ENCODE measurements at places on chromosomes 16 and 17. TPM values are rescaled to one million over a fixed set of nuclear protein-coding genes. Genes with fewer than 3 reads are reported as not detected.

DNA sequence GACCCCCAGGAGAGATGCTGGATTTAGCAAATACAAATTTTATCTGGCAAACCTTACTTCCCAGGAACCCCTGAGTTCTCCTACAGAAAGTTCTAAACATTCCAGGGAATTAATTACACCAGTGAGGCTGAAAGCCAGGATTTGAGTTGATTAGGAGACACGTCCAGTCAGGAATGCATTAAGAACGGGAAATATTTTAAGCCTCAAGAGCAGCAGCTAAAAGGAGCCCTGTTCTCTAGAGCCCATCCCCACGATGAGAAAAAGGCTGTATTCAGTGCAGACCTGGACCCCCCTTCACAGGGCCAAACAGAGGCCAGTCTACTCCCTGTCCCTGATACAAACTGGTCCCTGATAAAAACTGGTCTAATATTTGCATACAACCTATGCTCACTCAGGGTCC lies 55.0 kb downstream of the VAT1L start:
- no peaks in the 10 kb centered on the region for H3K4me1 ChIP-seq
- no peak for DNase-seq
- no peaks in the 10 kb centered on the region for H3K36me3 ChIP-seq
- no peak overlapping the region for H3K4me3 ChIP-seq

- peaks cover 5% of the 10 kb centered on the region for H3K27me3 ChIP-seq
- no peaks in the 10 kb centered on the region for H3K36me3 ChIP-seq
- H3K4me3 ChIP-seq: no peak overlapping the region
- DNase-seq: peak; percentile 47
- peaks cover 5% of the 10 kb centered on the region for H3K4me1 ChIP-seq
These were observed 2.0 kb upstream of the GLIS2 start for GRCh38 chr16:4313563-4314531.

KRT39 gene
- total RNA-seq: not detected

DNA sequence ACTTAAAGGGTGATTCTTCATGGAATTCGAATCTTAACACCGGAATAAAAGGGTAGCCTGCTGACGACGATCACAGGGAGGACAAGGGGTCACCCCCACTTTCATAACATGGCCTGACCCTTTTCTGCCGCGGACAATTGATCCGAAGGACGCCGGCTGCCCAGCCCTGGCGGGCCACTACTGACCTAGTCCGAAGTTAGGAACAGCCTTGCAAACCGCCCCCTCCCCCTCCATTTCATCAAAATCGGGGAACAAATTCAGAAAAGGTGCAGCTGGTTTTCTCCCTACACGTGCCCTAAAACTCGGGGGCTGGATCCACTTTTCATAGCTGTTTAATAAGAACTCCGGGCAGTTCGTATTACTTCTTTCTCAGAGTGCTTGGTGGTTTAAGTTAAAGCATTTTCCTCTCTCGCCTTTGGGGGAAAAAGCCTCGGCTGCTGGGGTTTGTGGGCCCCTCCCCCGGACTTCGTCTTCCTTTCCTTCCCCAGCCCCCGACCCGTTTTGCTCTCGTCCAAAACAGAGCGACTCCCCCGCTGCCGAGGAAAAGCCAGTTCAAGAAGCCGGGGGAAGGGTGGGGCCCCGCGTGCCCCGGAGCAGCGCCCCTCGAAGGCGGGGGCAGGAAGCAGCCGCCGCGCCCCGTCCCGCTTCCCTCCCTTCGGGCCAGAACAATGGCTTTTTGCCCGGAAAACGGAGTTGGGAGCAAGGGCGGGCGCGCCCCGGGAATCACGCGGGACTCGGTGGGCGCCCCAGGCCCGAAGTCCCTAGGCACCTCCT lies 641 bp upstream of the CBX2 start:
- H3K4me3 ChIP-seq: peak overlapping the region; percentile 61
- peak; percentile 72 for DNase-seq
- no peak overlapping the region for H3K27ac ChIP-seq
- H3K4me1 ChIP-seq: peaks cover 5% of the 10 kb centered on the region
- H3K27me3 ChIP-seq: peaks cover 28% of the 10 kb centered on the region

CDH1 gene
- 0.63 TPM for total RNA-seq

SLC12A3 gene
- total RNA-seq: not detected

RGS9 gene
- 4.8 TPM for total RNA-seq

DNA sequence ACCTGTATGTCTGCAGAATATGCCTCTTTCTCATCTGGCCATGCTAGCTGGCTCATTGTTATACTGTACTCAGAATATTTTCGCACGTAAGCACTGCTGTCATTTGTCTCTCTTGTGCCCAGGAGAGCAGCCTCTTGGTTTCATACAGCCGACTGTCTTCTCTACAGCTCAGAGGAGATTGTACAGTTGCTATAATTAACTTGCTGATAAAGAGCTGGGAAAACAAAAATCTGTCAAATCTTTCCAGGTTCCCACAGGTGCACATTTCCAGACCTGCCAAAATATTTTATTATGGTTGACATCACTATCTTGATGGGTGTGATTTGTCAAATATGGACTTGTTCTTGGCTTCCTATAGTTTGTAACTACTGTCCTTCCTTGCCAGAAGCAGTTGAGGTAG lies 122.7 kb downstream of the FTO start:
- H3K27ac ChIP-seq: no peak overlapping the region
- DNase-seq: no peak
- H3K36me3 ChIP-seq: peaks cover 20% of the 10 kb centered on the region
- H3K4me1 ChIP-seq: peaks cover 11% of the 10 kb centered on the region
- H3K27me3 ChIP-seq: no peaks in the 10 kb centered on the region

GRCh38 chr16:89365044-89365467 lies 125.3 kb downstream of the ANKRD11 start:
- no peak overlapping the region for H3K4me3 ChIP-seq
- DNase-seq: no peak
- H3K36me3 ChIP-seq: no peaks in the 10 kb centered on the region
- no peaks in the 10 kb centered on the region for H3K27me3 ChIP-seq

ALDOC gene
- total RNA-seq: 2.5 TPM

CCL17 gene
- total RNA-seq: not detected

GRCh38 chr17:17541640-17542001 lies 45.4 kb upstream of the RASD1 start:
- H3K4me3 ChIP-seq: no peak overlapping the region
- peak; percentile 7 for DNase-seq
- H3K4me1 ChIP-seq: peaks cover 7% of the 10 kb centered on the region
- no peaks in the 10 kb centered on the region for H3K27me3 ChIP-seq
- no peak overlapping the region for H3K27ac ChIP-seq

CD300LG gene
- 10.9 TPM for total RNA-seq
